ENCODE measurements at places on chromosomes 13 and 19.

- DNase-seq: no peak
These were observed 4.5 kb downstream of the CCNA1 start for GRCh38 chr13:36436811-36437210.

- DNase-seq: no peak
These were observed 505 bp upstream of the ZIC2 start for GRCh38 chr13:99980824-99981734.

- no peak for DNase-seq
These were observed 369.7 kb upstream of the TSHZ3 start for GRCh38 chr19:31718898-31719297.

DNA sequence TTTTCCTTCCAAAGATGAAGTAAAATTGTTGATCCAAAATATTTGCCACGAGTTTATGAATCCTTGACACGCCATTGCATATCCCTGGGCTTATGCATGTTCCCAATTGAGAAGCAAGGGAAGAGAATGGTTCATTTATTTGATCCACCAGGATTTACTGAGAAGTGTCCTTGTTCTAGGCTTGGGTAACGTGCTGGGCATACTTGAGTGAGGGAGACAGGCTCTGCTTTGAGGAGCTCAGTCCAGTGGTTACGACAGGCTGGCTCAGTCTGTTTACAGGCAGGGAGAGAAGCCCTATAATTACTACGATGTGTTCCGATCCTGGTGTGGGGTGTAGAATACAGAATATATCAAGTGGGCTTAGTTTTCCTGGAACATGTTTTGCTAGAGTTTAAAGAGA lies 6.3 kb upstream of the PNMA8C start:
- no peak for DNase-seq

GRCh38 chr13:30851697-30852096 lies 54.4 kb upstream of the MEDAG start:
- DNase-seq: no peak

DNA sequence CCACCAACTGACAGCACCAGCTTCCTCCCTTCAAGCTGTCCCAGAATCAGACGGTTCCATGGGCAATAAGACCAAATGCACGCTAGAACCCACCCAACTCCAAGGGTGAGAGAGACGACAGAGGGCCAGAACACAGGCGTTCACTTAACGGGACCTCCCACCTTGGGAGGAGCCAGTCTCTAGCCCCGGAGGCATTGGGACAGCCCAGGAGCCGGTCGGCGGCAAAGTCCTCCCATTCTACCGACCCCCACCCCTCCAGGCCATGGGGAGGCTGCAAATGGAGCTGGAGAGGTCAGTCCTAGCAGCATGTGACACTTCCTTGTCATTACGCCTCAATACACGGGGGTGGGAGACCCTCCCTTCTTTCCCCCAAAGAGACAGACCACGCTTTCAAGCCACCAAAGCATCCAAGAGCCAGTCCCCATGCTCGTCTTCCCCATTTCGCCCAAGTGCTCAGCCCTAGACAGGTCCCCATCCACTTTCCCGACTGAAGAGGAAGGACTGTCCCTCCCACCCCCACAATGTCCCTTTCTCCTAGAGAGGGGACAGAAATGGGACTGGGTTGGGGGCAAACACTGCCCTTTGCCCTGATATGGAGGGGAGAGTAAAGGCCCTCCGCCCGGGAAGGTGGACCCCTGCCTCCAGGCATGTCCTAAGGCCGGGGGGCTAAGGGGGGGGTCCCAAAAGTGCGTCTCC lies 964 bp downstream of the KHSRP start:
- DNase-seq: no peak

- DNase-seq: no peak
These were observed 419.5 kb upstream of the ARGLU1 start for GRCh38 chr13:106987427-106987785.

- DNase-seq: no peak
These were observed 85.4 kb downstream of the COL4A1 start for GRCh38 chr13:110221406-110222117.

- DNase-seq: peak; percentile 38
These were observed 75.8 kb downstream of the TBC1D4 start for GRCh38 chr13:75405976-75406703.

DNA sequence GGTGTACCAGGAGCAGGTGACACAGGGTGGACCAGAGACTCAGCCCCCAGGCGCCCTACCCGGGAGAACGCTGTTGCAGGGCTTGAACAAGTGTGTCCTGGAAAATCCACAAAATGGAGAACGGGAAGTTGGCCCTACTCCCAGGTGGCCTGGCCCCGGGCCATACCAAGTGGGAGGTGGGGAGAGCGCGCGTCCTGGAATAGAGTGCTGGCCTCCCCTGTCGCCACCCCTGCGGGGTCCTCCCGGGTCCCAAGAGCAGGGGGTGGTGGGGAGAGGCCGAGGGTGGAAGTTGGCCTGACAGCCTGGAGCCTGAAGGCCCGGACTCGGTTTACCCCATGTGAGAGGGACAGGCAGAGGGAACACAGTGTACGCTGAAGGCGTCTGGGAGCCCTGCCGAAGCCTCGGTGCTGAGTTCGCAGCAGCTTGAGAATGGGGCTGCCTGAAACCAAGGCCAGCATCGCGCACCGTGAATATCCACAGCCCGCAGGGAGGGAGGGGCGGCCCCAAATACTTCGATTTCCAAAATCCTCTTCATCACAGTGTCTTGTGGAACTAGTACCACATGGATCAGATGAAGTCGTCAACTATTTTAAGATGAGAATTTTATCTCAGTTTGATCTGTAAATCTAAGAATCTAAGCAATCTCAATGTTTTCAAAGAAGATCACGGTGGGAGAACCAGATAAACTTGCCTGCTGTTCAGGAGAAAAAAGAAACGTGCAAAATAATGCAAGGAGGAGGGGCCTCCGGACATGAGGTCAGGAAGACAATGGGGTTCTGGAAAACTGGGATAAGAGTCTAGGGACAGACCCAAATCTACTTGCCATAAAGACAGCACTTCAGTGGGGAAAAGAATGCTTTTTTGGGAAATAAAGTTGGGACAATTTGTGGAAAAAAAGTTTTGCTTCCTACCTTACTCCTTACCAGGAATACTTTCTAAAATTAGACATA lies 10.4 kb upstream of the KLF16 start:
- DNase-seq: no peak

DNA sequence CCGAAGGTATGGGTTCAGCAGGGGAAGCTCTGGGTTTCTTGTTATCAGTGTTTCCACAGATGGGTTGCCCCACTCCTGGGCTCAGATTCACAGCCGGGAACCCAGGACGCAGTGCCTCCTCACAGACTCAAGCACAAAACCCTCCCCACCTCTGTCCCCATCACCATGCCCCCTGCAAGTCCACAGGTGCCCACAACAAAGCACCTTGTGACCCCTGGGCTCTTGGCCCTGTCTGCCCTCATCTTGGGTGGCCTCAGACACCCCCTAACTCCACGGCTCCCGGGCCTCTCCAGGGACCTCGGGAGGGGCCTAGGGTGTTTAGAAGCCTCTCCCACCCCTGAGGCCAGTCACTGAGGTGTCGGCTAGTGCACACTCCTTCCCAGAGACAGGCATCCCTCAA lies 231.7 kb downstream of the TUBA3C start:
- no peak for DNase-seq

DNA sequence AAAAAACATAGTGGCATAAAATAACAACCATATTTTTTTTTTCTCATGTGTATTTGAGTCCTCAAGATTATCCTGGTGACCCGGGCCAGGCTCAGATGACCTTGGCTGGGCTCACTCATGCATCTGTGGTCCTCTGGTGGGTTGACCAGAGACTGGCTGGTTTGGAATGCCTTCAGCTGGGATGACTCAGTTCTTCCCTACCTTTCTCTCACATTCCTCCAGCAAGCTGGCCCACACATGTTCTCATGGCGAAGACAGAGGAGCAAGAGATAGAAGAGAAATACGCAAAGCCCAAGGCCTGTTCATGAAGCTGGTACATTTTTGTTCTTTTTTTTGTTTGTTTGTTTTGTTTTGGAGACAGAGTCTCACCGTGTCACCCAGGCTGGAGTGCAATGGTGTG lies 14.3 kb upstream of the ZNF541 start:
- no peak for DNase-seq

DNA sequence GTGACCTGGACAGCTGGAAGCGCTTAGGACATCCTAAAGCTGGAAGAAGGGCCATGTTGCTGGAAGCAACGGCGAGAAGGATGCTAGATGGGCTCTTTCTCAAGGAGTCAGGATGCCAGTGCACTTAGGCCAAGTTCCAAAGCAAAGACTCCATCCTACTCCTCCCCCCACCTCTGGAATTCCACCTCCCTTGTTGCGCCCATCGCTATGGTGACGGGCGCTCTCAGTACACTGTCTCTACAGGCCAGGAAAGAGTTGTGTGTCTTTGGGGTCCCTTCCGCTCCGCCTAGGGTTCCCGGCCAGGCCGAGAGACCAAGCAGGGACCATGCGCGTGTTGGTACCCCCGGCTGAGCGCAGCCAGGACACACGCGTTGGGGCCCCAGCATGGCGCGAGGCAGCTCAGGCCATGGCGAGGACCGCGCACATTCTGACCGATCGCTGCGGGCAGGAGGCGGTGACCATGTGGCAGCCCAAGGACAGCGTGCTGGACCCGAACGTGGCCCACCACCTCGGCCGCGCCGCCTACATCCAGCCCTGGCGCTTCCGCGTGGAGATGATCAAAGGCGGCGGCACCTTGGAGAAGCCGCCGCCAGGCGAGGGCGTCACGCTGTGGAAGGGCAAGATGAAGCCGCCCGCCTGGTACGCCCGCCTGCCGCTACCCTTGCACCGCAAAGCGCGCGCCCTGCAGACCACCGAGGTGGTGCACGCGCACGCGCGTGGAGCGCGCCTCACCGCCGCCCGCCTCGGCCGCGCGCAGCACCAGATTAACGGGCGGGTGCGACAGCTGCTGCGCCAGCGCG lies 31.0 kb upstream of the SLC1A6 start:
- DNase-seq: no peak

DNA sequence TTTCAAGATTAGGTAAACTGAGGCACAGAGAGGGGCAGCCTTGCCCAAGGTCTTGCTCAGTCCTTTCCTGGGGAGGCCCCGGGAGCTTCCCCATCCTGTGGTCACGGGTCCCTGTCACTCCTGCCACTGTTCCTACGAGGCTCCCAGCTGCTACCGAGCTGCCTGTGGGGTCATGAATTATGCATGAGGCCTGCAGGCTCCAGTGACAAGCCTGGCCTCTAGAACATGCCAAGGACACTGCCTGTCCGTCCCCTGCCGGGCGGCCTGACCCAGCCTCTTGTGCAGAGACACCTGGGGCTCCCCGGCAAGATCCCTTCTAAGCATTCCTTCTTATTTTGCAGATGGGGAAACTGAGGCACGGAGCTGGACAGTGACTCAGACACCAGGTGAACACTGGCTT lies 2.7 kb downstream of the FCHO1 start:
- DNase-seq: no peak

- no peak for DNase-seq
These were observed at the start of gene CARD8 for GRCh38 chr19:48255376-48256303. Gene CARD8 (minus strand): TSS chr19:48255912. CDS start chr19:48241020, 14,892 bp downstream.

- DNase-seq: no peak
These were observed 3.5 kb upstream of the CGB7 start for GRCh38 chr19:49061000-49061399.

DNA sequence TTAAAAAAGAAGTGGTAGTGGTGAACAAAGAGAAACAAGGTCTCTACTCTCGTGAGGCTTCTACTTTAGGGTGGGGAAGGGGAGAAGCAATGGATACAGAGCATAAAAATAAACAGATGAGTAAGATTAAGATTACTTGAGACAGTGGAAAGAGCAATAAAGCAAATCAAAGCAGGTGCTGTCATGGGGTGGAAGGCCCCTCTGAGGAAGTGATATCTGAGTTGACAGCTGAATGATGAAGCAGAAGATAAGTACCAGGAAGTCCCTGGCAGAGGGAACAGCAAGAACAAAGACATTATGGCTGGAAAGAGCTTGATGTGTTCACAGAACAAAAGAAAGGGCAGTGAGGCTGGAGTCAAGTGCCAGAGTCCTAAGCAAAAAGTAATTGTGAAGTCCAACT lies 221.8 kb downstream of the ENOX1 start:
- DNase-seq: no peak

GRCh38 chr13:36038785-36039555 lies 92.2 kb downstream of the DCLK1 start:
- DNase-seq: no peak

DNA sequence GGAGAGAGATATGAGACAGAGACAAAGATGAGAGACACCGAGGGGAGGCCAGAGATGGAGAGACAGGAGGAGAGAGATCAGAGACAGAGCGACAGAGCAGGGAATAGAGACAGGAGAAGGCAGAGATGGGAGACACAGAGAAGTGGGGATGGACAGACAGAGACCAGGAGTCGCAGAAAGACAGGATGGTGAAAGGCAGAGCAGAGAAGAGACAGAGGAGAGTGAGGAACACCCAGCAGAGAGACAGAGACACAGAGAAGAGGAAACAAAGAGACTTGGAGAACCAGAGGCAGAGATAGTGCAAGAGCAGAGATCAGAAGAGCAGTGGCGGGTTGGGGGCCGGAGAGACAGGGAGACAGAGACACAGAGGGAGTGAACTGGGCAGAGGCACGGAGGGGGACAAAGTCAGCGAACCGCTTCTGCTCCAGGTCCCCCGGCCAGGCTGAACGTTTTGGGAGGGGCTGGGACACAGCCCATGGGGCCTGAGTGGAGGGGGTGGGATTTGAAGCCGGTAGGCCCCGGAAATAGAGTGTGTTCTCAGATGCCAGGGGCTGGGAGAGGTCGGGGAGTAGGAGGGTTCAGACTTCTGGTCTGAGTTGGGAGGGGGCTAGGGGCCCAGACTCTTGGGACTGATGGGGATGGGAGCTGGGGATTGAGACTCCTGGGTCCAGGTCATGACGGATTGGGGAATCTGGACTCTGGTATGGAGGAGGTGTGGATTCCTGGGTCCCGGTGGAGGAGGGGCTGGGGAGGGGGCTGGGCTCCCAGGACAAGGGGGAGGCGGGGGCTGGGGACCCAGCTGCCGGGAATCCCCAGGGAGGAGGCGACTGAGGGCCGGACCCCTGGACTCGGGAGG lies 654 bp downstream of the ZNF579 start:
- no peak for DNase-seq

- DNase-seq: no peak
These were observed 126.9 kb downstream of the FGF9 start for GRCh38 chr13:21797736-21798135.

- no peak for DNase-seq
These were observed 32.1 kb downstream of the RDH8 start for GRCh38 chr19:10045371-10045770.

DNA sequence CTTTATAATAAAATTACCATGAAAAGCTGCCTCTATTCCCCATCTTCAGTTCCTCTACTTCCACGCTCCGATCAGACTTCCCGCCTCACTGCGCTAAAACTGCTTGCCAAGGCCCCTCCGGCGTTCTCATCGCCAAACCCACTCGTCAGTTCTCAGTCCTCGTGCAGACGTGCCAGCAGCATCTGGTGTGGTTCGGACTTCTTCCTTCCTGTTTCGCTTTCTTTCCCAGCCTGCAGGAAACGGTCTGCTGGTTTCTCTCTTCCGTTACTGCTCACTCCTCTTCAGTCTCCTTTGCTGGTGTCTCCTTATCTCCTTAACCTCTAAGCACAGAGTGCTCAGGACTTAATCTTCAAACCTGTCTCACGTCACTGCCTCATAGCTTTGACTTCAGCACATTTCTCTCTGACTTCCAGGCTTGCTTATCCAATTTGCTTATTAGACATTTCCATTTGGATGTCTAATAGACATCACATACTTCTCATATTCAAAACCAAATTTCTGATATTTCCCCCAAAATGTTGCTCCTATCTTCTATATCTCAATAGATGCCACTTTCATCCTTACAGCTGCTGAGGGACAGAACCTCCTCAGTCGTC lies 40.3 kb downstream of the RCBTB2 start:
- peak; percentile 41 for DNase-seq

GRCh38 chr13:68908879-68909278 lies 1198.7 kb upstream of the ATXN8OS start:
- DNase-seq: no peak

GRCh38 chr13:30204564-30204963 lies 102.8 kb downstream of the KATNAL1 start:
- no peak for DNase-seq

- DNase-seq: no peak
These were observed 3.7 kb upstream of the ARHGEF7 start for GRCh38 chr13:111111376-111111937.

Data from AG09309 (cell line).